ENCODE measurements at places on chromosomes 7 and 10.
A peak's percentile ranks its signal among the peaks of the same experiment; 100 is the strongest.

DNA sequence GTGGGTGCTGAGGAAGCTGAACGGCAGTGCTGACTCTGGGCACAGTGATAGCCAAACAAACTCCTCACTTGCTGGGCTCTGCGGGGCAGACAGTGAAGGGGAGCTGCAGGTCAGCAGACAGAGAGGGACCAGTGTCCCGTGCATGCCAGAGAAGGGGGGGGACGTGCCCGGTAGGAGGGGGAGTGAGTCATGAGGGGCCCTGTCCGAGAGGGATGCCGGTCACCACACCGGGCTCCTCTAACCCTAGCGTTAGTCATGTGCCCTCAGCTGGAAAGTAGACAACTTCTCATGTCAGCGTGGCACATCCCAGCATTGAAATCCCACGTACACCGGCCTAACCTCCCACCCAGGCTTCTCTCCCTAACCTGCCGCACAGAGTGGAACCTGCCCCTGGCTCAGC lies 117.1 kb upstream of the DPP6 start:
- DNase-seq: no peak

DNA sequence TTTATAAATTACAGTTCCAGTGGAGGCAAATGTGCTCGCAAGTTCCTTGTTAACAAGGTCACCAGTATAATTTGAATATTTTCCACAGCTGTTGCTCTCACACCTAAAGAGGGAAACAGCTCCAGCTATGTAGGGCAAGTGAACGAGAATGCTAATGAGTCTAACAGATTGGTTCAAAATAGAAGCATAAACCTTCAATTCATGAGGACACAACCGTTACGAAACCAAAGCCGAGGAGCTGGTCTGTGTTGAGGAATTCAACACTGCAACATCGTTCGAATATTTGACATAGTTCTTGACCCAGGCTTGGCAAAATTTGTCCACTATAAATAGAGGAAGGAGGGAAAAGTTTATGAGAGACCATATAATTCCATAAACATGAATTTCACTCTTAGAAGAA lies 161.3 kb downstream of the KLF6 start:
- DNase-seq: no peak

- DNase-seq: no peak
Observed at GRCh38 chr10:97333351-97333600, 1.3 kb downstream of the FRAT2 start.

GRCh38 chr10:101995451-101996063 lies 60.4 kb downstream of the ARMH3 start:
- DNase-seq: no peak

DNA sequence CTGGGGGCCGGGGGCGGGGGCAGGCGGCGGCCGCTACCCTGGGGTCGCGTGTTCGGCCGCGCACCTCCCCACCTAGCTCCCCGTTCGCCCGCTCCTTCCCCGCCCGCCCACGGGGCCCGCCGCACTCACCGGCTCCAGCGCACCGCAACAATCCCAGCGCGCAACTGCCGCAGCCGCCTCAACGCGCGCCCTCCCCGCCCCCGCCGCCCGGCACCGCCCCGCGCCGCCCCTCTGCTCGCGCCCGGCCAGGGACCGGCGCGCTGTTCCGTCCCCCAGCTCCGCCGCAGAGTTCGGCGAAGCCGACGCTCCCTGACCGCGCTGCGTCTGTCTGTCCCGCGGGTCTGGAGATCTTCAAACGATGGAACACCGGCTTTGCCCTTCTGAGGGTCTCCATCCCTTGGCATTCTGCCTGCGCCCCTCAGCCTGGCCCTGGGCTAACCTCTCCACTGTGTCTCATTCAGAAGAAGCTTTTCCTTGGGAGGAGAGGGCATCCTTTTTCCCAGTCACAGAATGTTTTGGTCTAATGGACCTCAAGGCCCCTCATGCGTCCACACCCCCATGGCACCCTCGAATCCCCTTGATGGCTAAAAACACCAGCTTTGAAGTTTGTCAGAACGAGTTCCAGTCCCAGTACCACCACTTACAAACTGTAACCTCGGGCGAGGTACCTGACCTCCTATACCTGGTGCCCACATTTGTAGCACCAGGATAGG lies at the start of gene NT5C2:
NT5C2 (minus strand) TSS at position 166 of the 713 bp plus-strand sequence. CDS start 18,314 bp downstream, outside the sequence.
- DNase-seq: peak; percentile 44
